ENCODE measurements at places on chromosomes 1 and 21.

GRCh38 chr1:205168291-205168690 lies 43.2 kb downstream of the DSTYK start:
- DNase-seq: no peak

- peak; percentile 88 for DNase-seq
Measured at GRCh38 chr21:34889676-34890469, 159.2 kb downstream of the RUNX1 start.

- no peak for DNase-seq
Measured at GRCh38 chr1:182405578-182405977, 5.1 kb upstream of the TEDDM1 start.

DNA sequence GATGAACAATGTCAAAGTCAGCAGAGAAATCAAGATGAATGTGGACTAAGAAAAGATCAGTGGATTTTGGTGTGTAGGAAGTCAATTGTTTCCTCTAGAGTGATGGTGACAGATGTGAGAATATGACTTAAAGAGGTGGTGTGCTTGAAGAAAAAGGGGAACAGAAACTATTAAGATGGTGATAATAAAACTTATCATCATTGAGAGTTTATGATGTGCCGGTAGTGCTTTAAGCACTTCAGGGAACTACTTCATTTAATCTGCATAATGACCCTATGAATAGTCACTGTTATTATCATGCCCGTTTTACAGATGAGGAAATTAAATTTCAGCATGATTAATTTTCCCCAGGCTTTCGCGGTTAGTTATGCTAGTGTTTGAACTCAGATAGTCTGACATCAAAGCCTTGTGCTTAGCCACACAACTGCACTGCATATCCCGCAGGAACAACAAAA lies 246.9 kb upstream of the LRRC7 start:
- DNase-seq: no peak

DNA sequence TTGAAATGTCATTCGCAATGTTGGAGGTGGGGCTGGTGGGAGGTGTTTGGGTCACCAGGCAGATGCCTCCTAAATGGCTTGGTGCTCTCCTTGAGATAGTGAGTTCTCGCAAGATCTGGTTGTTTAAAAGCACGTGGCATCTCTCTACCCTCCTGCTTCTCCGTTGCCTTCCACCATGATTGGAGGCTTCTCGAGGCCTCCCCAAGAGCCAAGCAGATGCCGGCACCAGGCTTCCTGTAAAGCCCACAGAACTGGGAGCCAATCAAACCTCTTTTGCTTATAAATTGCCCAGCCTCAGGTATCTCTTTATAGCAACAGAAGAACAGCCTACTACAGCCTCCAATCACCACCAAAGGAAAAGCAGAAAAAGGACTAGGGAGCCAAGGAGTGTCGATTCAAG lies 80.5 kb downstream of the PDE9A start:
- DNase-seq: no peak
